ENCODE measurements at places on chromosomes 13 and 19.
A peak's percentile ranks its signal among the peaks of the same experiment; 100 is the strongest.

DNA sequence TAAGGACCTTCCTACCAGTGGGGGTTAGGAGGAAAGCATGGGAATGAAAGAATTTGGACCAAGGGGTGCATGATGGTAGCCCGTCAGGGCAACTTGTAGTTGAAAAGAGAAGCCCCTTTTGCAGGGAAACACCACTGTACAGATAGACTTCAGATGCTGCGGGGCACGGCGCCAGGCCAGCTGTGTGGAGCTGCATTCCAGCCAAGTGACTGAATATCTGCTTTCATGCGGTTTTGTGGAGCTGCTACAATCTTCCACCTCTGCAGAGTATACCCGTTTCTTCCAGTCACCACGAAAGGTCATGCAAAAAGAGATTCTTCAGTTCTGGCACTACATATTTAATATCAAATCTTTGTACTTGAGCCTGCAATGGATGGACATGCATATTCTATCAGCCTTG is 104.7 kb downstream of the RGCC start:
- DNase-seq = peak; percentile 93

DNA sequence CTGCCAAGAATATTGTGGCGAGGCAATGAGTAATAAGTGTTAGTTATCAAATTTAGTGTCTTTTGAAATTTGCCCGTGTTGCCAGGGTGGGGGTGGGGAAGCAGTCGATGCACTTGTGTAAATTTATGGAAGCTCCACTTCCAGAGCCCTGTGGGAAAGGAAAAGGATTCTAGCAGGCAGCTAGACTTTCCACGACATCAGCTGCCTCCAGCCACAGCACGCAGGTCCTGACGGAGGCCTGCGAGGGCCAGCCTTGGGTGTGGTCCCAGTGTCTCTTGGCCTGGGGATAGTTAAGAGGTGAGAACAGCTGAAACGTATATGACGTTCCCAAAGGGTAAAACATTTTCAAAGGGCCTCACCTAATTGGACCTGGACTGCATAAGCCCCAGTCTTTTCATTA is 433.0 kb downstream of the TSHZ3 start:
- no peak for DNase-seq

GRCh38 chr19:56170261-56170660 is 5.5 kb upstream of the GALP start:
- DNase-seq = no peak

- DNase-seq = no peak
Observed at GRCh38 chr19:2532252-2533071, 56.5 kb downstream of the GADD45B start.

- DNase-seq = no peak
Observed at GRCh38 chr19:55087542-55087901, 11.9 kb downstream of the EPS8L1 start.

- no peak for DNase-seq
Observed at GRCh38 chr13:112453207-112453829, 77.2 kb downstream of the SPACA7 start.

DNA sequence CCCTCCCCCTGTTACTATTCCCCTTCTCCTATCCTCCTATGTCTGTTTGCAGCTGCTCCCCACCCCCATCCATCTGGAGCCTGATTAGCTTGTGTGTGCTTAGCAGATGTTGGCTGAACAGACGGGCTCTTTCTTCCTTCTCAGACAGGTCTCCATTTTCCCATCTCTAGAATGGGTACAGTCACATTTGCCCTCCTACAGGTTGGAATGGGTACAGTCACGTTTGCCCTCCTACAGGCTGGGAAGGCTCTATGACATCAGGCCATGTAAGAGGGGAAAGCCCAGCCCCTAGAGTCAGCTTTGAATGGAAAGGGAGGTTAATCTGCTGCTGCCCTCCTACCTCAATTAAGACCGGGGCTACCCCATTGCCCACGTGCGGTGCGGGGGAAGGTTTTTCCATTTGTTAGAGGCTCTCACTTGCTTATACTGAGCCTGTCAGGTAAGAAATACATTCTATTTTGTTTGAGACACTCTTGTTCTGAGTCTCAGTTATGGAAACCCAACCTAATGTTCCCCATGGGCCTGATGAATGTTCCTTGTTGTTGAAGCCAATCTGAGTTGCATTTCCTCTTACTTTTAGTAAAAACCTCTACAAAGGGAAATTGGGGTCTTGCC is 2.2 kb upstream of the CLEC17A start:
- no peak for DNase-seq

DNA sequence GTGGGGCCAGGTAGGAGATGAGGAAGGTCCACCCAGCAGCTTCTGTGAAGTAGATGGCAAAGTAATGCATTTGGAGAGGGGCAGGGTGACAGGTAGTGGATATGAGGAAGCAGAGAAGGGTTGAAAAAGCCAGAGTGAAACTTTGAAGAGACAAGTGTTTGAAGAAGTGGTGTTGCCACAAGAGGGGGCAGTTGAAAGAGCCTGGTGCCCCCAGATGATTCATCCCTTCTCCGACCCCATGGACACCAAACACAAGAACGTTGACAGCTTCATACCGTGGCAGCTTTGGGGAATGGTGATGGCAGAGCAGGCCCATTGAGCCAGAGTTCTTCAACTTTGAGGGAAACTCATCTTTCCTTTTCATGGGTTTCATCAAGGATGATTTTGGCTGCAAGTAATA is 19.9 kb downstream of the IFNL3 start:
- no peak for DNase-seq

GRCh38 chr13:44719857-44720671 is 143.9 kb upstream of the TSC22D1 start:
- DNase-seq = no peak

DNA sequence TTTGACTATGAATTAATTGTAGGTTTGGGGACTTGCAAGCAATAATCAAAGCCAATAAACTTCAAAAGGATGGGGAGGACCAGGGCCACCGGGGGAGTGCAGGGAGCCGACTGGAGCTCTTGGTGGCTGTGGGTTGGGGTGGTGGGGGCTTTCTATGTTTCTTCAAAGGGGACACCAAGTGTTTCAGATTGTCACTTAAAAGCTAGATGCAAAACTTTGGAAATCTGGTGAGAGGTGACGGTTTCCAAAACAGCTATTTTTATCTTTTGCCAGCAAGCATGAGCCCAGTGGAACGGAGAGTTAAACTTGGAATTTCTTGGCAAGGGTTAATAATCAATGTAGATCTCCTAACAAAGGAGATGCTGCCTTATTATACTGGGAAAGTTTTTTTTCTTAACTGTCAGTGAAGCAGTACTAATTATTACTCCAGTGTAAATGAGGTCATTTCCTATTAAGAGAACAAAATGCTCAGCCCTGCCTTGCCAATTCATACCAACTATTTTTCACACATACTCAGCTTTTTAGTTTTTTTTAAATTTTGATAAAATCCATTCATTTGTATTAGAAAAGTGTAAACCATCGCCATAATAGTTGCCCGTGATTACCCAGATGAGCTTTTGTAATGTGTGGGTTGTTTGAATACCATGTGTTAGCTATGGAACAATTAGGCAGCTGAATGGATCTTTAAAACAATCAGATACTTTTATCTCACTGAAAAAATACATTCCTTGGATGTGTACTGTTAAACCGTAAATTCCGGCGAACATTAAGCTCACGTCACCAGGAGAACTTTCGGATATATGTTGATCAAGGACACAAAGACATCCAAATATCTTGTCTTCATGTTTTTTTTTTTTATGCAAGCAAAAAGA is 95.9 kb upstream of the ZNF536 start:
- no peak for DNase-seq

- DNase-seq = no peak
Observed at GRCh38 chr13:30884543-30884942, 21.5 kb upstream of the MEDAG start.

GRCh38 chr13:31717583-31717982 is 21.7 kb upstream of the RXFP2 start:
- DNase-seq = no peak

DNA sequence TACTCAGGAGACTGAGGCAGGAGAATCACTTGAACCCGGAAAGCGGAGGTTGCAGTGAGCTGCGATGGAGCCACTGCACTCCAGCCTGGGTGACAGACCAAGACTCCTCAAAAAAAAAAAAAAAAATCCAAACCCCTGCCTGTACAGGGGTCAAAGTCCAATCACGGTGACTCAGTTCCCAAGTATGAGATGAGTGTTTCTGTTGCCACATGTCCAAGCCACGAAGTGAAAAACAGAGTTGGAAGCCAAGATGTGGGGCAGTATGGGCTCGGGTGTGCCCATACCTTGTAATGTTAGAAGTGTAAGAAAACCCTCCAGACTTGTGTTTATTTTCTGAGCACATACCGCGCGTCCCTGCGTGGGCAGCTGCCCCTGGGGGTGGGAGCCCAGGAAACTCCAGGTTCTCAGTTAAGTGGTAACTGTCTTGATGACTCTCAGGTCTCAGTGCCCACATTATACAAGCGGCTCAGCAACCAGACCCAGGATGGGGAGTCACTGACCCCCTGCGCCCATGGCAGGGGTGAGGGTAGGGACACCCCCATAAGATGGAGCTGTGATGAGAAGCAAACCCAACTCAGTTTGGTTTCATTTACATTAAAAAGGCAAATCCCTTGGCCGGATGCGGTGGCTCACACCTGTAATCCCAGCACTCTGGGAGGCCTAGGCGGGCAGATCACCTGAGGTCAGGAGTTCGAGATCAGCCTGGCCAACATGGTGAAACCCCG is 1.2 kb upstream of the GPX4 start:
- no peak for DNase-seq

- no peak for DNase-seq
Observed at GRCh38 chr19:50030937-50031336, 5.1 kb downstream of the ZNF473 start.

- DNase-seq = no peak
Observed at GRCh38 chr13:40061466-40062450, 406.3 kb downstream of the COG6 start.

DNA sequence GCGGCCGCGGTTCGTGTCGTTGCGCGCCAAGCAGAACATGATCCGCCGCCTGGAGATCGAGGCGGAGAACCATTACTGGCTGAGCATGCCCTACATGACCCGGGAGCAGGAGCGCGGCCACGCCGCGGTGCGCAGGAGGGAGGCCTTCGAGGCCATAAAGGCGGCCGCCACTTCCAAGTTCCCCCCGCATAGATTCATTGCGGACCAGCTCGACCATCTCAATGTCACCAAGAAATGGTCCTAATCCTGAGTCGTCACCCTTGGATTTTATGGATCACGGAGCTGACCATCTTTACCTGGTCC is 475 bp downstream of the MRPL57 start:
- DNase-seq = no peak

DNA sequence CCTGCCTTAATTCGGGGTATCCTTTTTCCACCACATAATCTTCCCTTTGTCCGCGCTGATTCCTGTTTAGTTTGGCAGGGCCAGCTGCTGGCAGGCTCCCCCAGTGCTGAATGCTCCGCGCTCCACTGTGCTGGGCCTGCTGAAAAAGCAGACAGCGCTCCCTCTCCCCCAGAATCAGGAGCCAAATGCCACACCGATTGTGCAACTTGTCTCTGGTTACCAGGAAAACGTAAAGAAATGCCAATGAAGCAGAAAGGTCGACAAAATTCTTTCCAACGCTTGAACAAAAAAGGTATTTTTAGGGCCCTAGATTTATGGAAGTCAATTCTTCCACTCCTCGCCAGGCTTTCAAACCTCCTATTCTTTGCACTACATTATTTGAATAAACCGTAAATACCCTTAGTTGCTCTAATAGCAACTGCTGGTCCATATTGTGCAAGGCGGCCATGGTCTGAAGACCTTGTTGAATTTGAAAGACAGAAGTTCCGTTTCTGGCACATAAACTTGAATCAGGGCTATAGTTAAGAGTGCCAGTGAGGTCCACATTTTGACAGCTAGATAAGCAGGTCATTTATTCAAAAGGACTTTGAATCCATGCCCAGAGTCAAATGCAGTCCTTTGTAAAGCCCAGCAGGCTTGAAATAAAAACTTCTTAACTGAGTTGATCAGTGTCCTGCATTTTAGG is 206.7 kb upstream of the RFC3 start:
- DNase-seq = peak; percentile 76

DNA sequence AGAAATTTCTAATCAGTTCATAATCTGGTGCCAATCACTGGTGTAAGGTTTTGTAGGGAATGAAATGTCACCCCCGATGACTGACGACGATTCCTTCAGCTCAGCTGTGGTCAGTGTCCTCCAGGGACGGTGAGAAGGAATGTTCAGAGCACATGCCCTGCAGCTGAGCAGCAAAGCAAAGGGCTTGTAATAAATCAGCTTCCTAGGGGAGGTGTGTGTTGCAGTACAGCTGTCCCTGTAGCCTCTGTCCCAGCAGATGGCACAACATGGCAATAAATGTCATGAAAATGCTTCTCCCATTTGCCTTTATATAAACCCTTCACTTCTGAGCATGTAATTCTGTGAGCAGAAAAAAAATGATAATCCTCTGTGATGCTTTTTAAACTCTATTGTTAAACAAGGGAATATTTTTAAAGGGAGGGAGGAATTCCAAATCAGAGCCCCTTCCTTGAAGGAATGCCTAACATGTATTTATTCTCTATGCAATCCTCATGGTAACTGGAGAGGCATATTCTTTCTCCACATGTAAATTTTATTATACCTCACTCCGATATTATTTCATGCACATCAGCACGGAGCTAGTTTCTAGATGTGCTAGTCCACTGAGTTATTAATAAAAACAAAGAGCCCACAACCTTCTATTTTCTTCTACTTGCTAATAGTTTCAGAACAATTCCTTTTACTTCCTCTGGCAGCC is 102.5 kb downstream of the FAM216B start:
- no peak for DNase-seq

DNA sequence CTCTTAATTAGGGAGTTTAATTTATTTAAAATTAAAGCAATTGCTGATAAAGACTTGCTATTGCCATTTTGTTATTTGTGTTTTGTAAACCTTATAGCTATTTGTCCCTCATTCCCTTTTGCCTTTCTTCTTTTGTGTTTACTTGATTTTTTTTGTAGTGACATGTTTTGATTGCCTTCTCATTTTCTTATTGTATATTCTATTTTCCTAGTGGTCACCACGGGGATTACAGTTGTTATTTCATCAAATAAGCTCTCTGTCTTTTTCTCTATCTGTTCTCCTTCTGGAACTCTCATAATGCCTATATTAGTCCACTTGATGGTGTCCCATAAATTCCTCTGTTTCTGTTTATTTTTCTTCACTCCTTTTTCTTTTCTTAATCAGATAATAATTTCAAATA is 64.4 kb upstream of the FRY start:
- no peak for DNase-seq

DNA sequence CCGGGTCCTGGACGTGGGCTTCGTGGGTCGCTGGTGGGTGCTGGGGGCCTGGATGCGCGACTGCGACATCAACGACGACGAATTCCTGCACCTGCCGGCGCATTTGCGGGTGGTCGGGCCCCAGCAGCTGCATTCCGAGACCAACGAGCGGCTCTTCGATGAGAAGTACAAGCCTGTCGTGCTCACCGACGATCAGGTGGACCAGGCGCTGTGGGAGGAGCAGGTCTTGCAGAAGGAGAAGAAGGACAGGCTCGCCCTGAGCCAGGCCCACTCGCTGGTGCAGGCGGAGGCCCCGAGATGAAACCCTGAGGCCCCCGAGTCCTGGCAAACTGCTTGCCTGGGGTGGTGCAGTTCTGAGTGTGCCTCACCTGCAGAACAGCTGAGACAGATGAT is 787 bp downstream of the TIMM29 start:
- no peak for DNase-seq

GRCh38 chr13:41842036-41842620 is 118.8 kb downstream of the VWA8 start:
- no peak for DNase-seq

Measured in midbrain (tissue), 1 donor.